ENCODE measurements at places on chromosomes 16 and 17.

DNA sequence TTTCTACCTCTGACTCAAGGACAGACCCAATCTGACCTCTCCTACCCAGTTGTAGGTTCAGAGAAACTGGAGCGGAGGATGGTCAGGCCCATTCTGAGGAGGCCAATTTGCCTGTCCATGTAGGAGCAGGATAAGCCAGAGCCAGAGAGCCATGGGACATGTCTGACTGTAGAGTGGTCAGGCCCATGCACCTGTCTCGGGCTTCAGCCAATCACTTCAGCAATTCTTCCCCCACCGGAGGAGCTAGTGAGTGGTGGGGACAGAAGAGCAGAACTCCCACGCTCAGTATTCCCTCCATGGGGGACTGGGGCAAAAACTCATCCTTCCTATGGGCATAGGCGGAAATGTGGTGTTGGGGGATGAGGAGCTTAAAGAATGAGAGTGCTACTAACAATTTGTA is 14.3 kb downstream of the DCAF7 start:
- DNase-seq = no peak

DNA sequence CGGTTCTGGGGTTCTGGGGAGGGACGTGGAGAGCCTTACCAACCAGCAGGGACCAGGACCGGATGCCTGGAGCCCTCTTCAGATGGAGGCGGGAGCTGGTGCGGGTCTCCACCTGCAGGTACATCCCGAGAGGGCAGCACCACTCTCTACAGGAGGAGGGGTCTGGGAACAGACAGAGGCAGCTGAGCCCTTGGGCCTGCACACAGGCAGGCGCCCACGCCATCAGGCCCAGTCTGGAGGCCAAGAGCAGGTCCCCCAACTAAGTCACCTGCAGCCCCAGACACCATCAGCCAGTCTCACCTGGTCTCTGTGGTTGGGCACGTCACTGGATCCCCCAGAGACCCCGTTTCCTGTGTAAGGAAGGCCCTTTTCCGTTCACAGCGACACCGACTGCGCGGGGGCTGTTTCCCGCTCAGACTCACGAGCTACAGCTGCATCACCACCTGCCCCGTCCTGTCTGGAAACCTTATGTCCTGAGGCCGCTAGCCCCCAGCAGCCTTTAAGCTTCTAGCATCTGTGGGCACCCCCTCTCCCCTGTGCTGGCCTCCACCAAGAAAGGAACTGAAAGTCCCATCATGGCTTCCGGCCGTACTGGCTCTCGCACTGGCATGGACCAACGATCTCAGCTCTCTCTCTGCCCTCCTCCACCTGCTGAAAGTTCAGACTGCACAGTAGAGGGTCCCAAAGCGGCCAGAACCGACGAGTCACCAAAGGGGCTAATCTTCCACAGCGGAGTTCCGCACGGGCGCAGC is 1.2 kb downstream of the CYBC1 start:
- peak; percentile 79 for DNase-seq

- no peak for DNase-seq
Observed at GRCh38 chr17:44863061-44863918, 15.6 kb downstream of the HIGD1B start.

GRCh38 chr17:885971-886571 is 93.5 kb downstream of the NXN start:
- no peak for DNase-seq

- no peak for DNase-seq
Observed at GRCh38 chr16:77592021-77592420, 130.3 kb upstream of the NUDT7 start.

- no peak for DNase-seq
Observed at GRCh38 chr16:620700-621525, 9.9 kb upstream of the WFIKKN1 start.
